ENCODE measurements at places on chromosomes 7 and 10.

DNA sequence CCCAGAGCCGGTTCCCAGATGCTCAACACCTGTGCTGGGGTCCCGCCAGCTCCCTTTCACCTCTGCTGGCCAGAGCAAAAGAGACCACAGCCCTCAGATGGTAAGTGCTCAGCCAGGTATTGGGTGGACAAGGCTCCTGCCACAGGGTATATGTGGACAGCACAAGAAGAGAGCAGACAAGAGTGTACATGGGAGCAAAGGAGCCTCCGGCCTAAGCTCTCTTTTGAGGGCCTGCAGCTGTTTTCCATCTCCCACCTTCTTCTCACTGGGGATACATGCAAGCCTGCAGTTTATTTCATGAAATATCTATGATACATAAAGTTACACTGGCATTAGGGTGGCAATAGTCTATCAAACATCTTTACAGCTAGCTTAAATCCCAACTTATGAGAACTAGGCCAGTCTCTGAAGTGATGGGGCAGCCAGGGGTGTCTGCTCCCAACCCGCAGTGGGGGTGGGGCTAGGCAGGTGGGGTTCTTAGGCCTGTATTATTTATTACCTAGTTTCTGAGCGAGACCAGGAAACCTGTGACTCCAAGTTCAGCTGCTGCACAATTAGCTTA is 50.4 kb upstream of the DDC start:
- no peak for DNase-seq

GRCh38 chr7:102891693-102892261 is 21.0 kb upstream of the LRRC17 start:
- DNase-seq: peak; percentile 87

- no peak for DNase-seq
These were observed 103.2 kb upstream of the PPP2R2D start for GRCh38 chr10:131797626-131798025.

DNA sequence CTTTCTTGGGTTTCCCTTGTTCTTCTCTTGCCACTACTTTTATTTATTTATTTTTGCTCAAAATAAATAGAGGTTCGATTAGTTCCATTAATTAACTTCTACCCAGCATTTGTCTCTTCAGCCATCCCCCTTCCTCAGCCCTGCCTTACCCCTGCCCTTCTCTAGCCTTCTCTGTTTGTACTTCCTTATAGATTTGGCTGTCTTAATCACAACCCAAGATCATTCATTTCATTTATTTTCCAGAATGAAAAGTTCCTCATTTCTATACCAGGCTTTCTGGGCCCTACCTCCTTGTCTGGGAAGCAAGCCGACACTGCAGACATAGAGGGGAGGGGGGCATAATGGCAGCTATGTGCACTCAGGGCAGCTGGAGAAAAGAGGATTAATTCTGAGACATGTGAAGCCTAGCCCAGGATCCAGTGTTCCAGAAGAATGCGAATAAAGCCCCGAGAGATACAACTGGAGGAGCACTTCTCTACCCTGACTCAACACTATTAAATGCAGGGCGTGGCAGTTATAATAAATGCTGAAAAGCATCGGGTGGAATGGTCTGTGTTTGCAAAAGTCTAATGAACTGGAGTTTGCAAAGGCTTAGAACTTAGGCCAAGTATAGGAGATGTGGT is 6.4 kb upstream of the PDCD4 start:
- DNase-seq: peak; percentile 25

DNA sequence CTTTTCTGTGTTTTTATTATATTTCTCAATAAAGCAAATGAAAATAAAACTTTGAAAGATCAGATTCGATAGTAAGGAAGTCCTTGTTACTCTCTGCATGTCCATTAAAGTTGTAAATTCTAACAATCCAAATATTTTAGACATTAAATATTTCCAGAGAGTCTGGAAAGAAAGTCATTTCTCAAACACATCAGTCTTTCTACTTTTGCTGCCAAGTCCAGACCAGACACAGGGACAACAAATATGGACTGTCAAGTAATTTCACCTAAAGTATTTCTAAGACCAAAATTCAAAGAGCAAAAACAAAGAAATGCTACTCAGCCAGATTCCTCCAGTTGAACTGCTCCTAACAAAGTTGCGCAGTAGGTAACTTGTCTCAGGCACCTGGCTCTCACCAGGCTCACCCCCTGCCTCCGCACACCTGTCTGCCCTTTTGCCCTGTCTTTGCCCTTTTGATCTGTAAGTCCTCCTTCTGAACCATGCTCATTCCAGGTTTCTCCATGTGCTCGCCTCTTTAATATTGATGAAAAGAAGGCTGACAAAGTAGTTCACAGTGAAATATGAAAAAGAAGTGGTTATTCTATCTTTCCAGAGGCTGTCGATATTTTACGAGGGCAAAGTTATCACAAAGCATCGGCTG is 300.5 kb downstream of the C7orf25 start:
- no peak for DNase-seq

- DNase-seq: no peak
These were observed 39.2 kb downstream of the AGAP3 start for GRCh38 chr7:151125470-151125845.

GRCh38 chr10:130363051-130363450 is 226.9 kb downstream of the GLRX3 start:
- no peak for DNase-seq

Measured in RPMI7951 (cell line).